GM13977 (cell line): ENCODE measurements at places on chromosomes 5 and 9.

DNA sequence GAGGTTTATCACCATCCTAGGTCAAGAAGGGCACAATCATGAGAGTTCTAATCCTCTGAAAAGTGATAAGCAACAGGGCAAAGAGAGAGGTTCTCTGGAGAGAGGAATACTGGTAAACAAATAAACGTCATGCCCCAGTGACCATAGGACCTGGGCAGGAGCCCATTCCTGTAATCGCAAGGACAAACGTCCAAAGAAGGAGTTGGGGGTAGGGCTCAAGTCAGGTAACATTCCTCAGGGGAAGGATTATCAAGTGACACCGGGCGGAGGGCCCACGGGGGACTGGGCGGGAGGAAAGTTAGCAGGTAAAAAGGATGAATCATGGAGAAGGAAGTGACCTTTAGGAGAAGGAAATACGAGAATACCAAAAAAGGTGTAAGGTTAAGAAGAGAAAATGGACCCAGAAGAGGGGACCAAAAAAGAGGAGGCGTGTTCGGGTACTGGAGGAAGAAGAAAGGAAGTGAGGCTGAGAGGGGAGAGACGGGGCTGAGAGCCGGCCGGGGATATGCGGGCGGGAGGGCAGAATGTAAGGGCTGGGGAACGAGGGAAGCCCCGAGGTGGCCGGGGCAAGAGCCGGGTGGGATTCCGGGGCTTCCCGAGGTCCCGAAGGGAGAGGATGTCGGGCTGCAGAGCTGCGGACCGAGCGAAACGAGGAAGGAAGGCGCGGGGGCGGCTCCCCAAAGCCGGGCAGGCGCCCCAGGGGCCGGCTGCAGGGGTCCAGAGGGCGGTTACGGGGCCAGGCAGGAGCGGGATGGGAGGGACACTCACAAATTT is 583 bp downstream of the DIAPH1 start:
- DNase-seq = no peak

- DNase-seq = no peak
Observed at GRCh38 chr5:61461926-61462325, 129.9 kb downstream of the ZSWIM6 start.

DNA sequence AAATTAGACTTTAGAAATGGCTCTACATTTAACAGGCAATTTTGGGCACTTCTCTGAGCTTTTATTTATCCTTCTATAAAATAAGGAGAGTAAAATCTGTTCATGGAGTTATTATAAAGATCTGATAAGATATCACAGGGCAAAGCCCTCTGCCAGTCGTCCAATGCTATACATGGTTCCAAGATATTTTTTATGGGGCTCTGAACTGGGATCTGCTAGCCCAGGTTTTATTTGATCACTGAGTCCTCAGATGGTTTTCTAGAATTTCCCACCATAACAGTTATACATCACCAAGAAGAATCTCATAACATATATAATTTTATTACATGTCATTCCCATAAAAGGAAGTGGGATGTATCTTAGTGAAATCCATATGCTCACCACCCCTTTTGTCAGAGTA is 23.2 kb upstream of the IQGAP2 start:
- DNase-seq = no peak

GRCh38 chr9:88045686-88046085 is 71.4 kb upstream of the CDK20 start:
- DNase-seq = no peak

- no peak for DNase-seq
Observed at GRCh38 chr5:118555727-118556126, 432.6 kb downstream of the DTWD2 start.

DNA sequence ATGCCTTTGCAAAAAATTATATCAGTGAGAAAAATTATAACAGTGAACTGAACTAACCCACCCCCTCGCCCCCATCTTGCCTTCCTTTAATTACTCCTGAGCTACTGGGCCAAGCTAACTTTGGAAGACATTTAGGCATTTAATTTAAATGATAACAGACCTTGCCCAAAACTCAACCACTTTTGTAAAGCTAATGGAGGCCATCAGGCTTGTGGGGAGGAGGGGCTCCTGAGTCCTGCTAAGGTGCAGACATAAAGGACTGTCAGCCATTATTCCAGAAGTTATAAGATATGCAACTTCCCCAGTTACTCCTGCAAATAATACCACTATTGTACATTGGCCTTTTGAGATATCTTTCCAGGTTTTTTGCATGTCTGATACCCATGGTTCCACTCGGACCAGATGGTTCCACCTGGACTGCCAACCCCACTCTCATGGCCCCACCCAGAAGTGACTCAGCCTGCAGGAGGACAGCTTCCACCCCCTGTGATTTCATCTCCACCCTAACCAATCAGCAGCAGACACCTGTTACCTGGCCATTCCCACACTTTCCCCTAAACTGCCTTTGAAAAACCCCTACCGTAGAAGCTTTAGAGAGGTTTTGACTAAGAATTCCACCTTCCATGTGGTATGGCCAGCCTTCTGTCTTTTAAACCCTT is 805.4 kb upstream of the CDH6 start:
- no peak for DNase-seq

- DNase-seq = no peak
Observed at GRCh38 chr5:113145757-113146387, 169.3 kb downstream of the DCP2 start.

DNA sequence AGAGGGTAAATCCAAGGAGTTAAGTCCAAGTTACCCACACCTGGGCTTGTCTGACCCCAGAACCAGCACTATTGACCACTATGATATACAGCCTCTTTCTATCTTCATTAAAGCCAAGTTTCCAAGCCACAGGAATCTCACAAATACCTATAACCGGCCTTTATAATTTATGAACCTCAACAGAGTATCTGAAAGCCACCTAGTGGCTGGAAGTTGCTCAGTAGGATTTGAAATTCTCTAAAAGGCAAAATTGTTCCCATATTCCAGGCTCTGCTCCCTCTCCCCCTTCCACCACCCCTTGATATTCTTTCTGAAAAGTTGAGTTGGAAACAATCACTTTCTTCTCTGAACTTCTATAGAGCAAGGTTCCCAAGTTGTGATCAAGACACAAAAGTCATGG is 106.4 kb upstream of the GPR151 start:
- DNase-seq = no peak

DNA sequence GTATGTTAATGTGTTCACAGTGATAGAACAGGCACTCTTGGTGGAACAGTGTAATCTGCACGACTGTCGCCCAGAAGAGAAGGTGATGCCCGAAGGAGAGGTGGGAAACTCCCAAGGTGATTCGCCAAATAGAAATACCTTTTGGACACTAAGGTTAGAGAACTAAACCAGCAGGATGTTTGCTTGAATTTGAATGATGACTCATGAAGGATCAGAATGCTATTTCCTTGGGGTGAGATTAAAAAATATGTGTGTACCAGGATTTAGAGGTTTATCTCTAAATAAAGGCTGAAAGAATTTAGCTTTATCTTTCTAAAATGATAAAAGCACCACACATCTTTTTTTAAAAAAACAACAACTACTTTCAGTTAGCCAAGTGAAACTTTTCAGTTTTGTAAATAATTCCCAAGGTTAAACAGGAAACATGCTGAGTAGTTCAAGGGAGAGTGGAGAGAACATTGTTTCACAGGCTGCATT is 297.4 kb upstream of the TAS2R1 start:
- DNase-seq = no peak

DNA sequence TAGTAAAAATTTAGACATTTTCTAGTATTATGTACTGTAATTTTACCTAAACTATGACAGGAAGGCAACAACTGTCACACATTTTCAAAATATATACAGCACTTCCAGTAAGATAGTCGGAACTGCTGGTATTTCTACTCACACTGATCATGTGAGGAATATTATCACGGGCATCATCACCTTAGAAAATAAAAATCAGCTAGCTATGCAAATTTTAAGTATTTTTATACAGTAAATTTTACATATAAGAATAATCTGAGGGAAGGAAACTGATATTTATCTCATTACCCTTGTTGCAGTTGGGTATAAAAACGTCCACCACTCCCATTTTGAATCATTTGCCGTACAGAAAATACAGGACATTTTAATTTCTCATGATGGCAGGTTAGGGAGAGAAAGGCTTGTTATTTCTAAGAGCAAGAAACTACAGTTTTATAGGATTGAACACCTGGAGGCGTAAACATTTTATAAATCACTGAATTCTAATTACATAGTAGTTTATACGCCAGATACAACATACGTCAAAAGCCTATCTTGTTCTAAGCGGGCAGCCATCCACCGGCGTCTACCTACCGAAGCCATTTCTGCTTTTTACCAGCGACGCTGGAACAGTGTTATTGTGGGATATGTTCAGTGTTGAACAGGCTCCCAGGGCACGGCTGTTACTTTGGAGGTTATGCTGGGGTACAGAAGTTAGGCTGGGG is 729 bp upstream of the TNPO1 start:
- DNase-seq = no peak

GRCh38 chr9:72396247-72397091 is 31.5 kb upstream of the ZFAND5 start:
- DNase-seq = no peak

DNA sequence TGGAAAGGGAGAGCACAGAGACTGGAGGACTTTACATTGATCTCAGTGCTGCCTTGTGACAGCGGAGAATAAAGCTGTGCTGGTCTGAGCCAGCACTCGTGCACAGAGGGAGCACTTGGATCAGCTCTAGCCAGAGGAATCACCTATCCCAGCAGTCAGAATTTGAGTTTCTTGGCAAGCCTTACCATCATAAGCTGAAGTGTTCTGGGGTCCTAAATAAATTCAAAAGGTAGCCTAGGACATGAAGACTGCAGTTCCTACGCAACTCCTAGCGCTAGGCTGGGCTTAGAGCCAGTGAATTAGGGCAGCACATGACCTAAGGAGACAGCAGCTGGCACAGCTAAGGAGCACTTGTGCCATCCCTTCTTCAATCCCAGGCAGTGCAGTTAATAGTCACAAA is 119.5 kb downstream of the HMHB1 start:
- no peak for DNase-seq

DNA sequence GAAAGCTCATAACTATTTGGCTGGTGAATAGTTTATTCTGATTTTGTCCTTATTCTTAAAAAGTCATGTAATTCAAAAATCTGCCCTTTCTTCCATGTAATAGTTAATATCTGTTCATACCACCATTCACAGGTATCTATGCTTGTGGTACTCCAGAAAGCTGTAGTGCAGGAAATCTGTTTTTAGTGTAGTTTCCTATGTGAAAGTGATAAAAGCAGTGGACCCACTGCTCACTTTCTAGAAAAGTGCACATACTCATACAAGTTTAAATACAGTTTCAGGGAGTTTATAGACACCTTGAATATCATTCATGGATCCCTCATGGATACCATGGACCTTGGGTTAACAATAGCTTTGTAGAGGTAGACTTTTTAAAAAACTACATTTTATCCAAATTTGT is 20.2 kb downstream of the PBX3 start:
- DNase-seq = no peak

DNA sequence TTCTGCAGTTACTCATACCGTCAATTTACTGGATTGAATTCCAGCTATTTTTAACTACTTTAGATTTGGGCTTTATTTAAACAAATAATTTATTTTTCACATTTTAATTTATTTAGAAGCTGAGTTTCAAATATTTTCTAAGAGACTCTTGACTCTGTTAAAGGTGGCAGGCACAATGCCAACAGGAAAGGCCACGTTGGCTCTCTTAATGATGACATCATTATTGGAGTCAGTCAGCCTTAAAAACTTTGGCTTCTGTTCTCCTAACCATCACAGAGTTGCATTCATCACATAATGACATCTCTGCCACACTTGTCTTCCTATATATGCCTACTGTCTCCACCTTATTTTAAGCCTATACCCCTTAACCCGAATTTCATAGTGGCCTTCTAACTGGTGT is 172.3 kb upstream of the PLPPR1 start:
- DNase-seq = no peak

GRCh38 chr9:131407717-131408195 is 13.9 kb downstream of the PRRC2B start:
- no peak for DNase-seq

GRCh38 chr5:149114403-149115312 is 26.6 kb upstream of the ABLIM3 start:
- DNase-seq = no peak

GRCh38 chr5:148817606-148818005 is 8.8 kb upstream of the ADRB2 start:
- no peak for DNase-seq

GRCh38 chr5:160651692-160652645 is 200.0 kb downstream of the ATP10B start:
- no peak for DNase-seq

DNA sequence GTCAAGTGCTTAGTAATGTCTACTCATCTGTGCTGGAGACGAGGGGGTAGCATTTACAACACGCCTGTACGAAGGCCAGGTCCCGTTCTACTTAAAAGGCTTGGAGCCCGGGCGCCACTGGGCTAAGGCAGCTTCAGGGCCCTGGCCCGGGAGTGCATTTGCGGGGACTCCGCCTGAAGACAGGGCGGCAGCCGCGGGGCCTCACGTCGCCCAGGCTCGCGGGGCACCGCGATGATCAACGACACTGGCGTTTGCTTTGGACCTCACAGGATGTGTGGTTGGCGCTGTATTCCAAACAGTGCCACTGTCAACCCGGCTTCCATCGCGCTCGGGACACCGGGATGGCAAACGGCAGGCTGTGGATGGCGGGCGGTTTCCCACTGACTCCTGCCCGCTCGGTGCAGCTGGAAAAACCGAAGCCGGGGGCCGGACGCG is 1.1 kb upstream of the TENT4A start:
- DNase-seq = no peak
